KBM-7 (cell line): ENCODE measurements at places on chromosomes 4 and X.

GRCh38 chrX:70033348-70034051 lies 16.2 kb downstream of the AWAT2 start:
- DNase-seq, result peak; percentile 61

DNA sequence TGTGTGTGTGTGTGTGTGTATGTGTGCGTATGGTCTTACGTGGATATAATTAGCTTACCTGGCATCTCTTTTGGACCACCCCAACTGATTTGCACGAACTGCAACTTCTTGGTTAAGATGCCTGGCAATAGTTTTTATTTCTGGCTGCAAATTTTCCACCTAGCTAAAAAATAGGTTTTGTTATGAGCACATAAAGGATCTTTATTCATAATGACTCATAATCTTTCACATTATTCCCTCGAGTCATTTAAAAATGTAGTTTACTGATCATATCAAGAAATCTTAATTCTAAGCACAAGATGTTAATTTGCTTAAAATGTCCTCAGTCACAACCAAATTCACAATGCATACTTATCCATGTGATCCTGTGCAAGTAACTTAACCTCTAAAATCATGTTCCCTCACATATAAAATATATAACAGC lies 1.5 kb downstream of the COX18 start:
- no peak for DNase-seq

GRCh38 chr4:15242021-15242420 lies 185.8 kb upstream of the C1QTNF7 start:
- no peak for DNase-seq

DNA sequence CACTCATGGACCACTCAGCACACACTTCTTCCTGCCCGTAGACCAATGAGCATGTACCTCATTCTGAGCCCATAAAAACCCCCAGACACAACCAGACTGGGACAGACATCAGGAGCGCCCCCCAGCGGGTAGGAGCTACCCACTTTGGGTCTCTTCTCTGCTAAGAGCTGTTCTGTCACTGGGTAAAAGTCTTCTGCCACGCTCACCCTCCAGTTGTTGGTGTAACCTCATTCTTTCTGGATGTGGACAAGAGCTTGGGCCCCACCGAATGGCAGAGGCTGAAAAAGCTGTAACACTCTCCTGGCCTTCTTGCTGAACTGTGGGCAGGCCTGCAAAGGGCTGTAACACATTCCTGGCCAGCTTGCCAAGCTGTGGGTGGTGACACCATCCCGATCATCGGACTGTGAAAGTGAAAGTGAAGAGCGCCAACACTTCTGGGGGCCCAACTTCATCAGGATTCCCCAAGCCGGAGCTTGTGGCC lies 137.6 kb downstream of the TECRL start:
- peak; percentile 1 for DNase-seq

- peak; percentile 15 for DNase-seq
Observed at GRCh38 chrX:51795136-51795535, 51.9 kb downstream of the GSPT2 start.

GRCh38 chr4:90189946-90190345 lies 62.8 kb downstream of the CCSER1 start:
- no peak for DNase-seq

DNA sequence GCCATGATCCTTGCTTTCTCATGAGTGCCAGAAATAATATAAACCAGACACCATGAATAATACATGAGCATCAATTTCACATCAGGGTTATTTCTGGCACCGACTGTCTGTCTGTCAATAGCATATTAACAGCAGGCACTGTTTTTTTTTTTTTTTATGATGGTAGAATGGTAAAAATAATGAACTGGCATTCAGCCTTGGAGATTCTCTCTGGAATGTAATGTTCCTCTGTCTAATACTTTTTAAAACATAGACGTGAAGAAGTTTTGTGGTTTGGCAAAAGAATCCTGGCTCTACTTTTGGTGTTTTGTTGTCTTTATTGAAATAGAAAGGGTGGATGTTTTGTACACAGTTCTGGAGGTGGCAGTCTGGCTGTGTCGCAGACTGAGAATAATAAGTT lies 874.6 kb upstream of the PRKX start:
- DNase-seq, result no peak
